IMR-90 (cell line): ENCODE measurements at places on chromosomes 12 and 14. TPM values are rescaled to one million over a fixed set of nuclear protein-coding genes. Genes with fewer than 3 reads are reported as not detected.

KRT6B gene
- total RNA-seq: not detected in 2 replicates

PROX2 gene
- not detected in 2 replicates for total RNA-seq

NGB gene
- not detected in 2 replicates for total RNA-seq

ADAM21 gene
- 0.28 and 0.36 TPM in 2 replicates for total RNA-seq

ADGRD1 gene
- not detected in 2 replicates for total RNA-seq

RHEBL1 gene
- 0.56 and 0.72 TPM in 2 replicates for total RNA-seq

TAMALIN gene
- total RNA-seq: 2.5 and 2.7 TPM in 2 replicates

CRACR2A gene
- total RNA-seq: 0.54 and 0.83 TPM in 2 replicates

CATSPERB gene
- total RNA-seq: not detected in 2 replicates

AQP5 gene
- total RNA-seq: not detected in 2 replicates

FKBP4 gene
- total RNA-seq: 36.0 and 44.2 TPM in 2 replicates

C1R gene
- 19.4 and 38.4 TPM in 2 replicates for total RNA-seq

GPR132 gene
- under 0.01 TPM in 2 replicates for total RNA-seq

RGS6 gene
- total RNA-seq: not detected in 2 replicates

DNA sequence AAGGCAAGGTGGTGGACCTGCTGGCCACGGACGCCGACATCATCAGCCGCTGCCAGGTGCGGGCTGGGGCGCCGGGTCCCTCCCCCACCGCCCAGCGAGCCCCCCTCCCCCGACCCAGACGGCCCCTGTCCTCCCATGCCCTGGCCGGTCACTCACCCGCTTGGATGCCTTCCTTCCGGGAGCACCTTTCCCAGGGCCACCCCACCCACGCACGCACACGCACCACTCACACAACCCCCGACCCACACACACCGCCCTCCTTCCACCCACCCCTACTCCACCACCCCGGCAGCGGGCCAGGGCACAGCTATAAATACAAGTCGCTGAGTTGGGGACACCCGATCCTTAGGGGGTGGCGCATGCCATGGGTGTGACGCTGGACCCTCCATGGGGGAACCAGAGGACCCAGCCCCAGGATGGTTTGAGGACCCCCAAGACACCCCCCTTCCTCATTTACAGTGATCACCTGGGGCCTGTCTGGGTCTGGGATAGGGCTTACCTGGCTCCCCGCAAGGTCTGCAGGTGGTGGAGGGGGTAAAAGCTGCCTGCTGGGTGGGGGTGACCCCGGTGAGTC is 465 bp downstream of the ADSS1 start:
- DNase-seq: no peak

DNA sequence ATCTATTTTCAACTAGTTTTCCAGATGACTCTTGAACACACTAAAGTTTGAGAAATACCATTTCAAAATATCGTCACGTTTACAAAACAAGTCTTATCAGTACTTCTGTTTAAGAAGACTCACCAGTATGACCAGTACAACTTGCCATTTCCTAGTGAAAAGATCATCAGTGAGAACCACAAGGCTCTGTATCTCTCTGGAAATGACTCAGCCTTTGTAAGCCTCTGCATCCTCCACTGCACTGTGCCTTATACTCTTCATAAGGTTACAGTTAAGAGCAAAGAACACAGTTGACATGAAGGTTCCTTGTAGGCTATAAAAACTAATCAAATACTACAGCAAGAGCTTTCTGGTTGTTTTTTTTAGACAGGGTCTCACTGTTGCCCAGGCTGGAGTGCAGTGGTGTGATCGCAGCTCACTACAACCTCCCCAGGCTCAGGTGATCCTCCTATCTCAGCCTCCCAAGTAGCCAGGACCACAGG is 5.7 kb upstream of the VTI1B start:
- DNase-seq: peak; percentile 98

- no peak for DNase-seq
Observed at GRCh38 chr14:45212231-45212630, 40.8 kb downstream of the MIS18BP1 start.

DNA sequence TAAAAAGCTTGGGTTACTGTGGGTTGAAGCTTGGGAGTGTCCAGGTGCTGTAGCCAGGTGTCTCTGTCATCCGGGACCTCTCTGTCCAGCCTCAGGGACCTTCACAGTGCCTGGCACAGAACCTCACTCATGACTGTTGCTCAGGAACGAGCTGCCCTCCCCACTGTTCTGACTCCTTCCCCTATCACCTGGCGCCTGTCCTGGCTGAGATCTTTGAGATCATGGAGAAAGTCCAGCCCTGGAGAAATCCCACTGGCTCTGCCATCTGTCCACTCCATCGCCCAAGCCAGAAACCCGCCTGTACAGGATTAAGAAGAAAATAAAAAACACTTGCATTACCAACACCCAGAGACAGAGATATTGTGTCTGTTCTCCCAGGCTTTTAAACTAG is 53.5 kb downstream of the DGLUCY start:
- DNase-seq: no peak

GRCh38 chr12:6097411-6097810 is 27.1 kb downstream of the VWF start:
- peak; percentile 87 for DNase-seq

GRCh38 chr12:82458101-82458500 is 99.8 kb downstream of the METTL25 start:
- DNase-seq: no peak

DNA sequence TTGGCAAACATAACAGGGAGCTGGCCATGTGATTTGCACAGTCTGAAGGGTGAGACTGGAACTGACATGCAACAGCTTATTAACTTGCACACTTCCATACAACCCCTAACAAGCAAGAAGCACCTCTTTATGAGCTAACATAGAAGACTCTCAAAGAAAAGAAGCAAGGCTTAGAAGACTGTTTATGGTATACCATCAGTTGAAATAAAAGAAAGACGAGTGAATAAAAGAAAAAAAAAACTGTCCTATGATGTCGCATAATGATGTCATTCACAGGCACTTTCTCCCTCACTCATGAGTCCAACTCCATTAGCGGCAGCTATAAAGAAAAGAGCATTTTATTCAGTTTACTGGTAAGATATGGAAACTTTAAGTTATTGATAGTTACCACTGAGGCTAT is 3.3 kb upstream of the MDM1 start:
- DNase-seq: no peak

DNA sequence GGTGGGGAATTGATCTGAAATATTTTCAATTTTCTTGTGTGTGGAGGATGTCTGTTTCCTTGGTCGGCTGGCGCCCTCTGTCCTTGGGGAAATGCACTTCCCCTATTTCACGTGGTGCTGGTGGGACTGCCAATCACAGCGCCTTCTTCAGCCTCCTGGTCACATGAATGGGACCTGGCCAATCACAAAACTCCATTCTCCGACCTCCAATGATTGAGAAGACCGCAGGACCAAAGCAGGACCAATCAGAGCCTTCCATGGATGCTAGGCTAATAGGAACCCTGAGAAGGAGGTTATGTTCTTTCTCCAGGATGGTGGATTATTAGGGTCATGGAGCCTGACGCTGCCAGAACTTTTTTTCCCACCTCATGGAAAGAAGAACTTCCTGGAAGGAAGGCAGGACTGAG is 188.7 kb downstream of the TTC8 start:
- DNase-seq: peak; percentile 11

DNA sequence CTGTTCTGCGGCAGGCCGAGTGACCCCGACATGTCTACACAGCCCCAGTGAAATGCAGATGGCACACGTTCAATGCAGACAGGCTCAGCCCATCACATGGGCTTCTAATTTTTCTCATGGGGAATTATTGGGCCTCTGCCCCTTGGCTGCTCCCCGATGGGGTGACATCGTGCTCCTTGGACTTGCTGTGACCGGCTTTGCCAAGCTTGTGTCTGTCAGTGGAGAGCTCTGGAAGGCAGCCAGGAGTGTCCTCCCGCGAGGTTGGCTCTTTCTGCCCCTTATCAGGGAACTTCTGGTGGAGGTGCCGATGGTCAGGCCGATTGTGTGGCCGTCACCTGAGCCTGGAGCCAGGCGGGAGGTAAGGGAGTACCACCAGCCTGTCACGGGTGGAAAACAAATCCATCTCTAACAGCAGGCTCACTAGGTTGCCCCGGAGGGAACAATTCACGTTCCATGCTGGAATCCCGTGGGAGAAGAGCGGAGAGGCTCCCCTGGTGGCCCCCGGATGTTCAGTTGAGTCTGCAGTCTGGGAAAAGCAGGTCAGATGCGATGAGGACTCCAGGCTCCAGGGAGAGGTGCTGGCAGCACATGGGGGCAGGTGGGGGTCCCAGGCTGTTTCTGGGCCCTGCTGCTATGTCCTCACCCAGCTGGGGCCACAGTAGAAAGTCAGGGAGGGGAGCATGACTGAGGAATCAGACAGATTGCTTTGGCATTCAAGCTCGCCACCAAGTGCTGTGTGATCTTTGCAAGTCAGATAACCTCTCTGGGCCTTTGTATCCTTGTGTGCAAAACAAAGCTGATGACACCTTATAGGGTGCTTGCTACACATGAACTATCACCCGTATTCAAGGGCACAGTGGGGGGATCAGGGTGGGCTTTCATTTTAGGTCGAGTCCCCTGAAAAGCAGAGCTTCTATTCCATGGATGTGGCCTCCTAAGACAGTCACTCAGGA is 43.2 kb upstream of the EML1 start:
- no peak for DNase-seq

- peak; percentile 16 for DNase-seq
Observed at GRCh38 chr14:24915958-24916595, 133.9 kb downstream of the STXBP6 start.

- peak; percentile 83 for DNase-seq
Observed at GRCh38 chr14:23548351-23549318, 2.9 kb downstream of the ZFHX2 start.

- DNase-seq: no peak
Observed at GRCh38 chr12:12551115-12551514, 11.5 kb downstream of the DUSP16 start.

DNA sequence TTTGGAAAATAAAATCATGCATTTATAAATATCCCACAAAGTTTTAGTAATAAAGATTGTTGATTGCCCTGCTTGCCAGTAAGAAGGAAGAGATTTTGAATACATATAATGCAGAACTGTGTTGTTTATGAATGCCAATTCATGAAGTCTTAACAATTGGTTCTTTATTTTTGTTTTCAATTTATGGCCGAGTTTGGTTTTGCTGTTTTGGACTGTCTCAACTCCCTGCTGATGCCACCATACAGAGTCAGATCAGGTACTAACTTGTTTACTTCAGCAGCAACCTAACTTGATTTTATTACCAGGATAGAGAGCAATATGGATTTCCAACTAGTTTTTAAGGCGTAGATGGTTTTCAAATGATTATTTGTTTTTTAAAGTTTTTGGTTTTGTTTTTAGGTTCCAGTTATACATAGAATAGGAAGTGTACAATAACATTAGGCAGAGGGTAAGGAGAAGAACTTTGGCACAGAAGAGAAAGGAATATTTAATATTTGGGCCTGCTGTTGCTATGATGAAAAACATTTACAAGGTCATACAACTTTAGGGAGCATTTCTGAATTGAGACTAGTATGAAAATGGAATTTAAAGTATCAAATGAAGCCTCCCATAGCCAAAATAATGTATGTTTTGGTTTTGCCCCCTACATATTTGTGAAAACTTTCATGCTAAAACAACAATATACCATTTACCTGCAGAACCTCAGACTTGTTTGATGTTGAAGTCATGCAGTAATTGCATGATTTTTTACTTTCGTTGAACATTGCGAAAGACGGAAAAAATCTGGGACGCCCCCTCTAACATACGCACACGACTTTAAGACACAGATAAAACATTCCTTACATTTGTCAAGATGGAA is 904 bp upstream of the FAM177A1 start:
- DNase-seq: peak; percentile 62

DNA sequence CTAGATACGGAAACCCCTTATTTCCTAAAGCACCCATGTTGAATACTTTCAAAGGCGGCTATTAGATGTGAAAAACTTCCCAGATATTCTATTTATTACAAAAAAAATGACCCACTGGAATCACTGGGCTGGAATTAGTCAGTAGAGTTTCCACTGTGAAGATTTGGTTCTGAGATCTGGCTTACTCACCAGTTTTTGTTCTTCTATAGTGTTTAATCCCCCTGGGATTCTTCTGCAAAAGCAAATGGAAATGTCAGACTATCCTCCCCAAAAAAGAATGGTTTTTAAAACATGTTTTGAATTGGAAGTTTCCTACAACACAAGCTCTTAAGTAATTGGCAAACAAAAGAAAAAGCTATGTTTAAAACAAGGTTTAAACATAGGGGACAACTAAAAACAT is 166.4 kb downstream of the STXBP6 start:
- DNase-seq: no peak
